CD4-positive, alpha-beta T cell treated with Interleukin-2 at 100 ng/mL for 4 hours (primary cell): ENCODE measurements at places on chromosomes 1 and 21.

GRCh38 chr1:95953015-95953414 lies 719.0 kb downstream of the RWDD3 start:
- no peak for DNase-seq

DNA sequence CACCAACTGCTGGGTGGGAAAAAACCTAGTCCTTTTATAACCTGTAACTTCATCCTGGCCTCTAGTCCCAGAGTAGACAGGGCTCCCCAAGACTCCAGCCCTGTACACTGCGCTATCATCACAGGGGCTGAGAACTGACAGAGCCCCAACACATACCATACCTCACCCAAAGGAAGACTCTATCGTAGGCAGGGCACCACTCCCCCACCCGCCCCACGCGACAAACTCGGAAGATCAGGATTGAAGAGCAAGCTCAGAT lies 15.8 kb downstream of the INPP5B start:
- peak; percentile 12 for DNase-seq

DNA sequence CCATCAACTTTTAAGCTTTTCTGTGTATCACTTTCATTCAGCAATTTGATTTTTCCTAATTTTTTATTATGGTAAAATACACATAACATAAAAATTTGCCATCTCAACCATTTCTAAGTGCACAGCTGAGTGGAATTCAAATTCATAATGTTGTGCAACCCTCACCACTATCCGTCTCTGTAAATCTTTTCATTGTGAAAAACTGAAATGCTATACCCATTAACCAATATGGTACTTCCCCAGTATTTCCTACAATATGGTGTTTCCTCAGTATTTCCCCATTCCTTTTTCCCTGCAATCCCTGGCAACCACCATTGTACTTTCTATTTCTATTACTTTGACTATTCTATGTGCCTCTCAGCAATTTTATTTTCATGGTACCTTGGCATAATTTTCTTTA lies 6.8 kb downstream of the STPG1 start:
- no peak for DNase-seq

DNA sequence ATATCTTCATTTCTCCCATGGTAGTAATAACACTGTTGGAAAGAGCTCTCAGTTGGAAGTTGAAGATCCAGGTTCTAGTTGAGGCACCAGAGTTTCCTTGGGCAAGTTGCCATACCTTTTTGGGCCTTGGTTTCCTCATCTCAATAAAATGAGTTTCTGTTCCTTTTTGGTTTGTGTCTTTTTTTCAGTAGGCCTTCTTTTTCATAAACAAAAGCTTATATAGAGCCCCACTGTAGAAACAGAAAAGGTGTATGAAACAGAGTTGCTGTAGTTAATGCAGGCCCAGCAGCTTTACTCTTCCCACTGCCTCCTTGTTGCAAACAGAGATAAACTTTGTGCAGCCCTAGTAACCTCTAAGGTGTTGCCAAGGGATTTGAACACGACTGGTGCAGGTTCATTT lies 41.7 kb downstream of the WNT4 start:
- DNase-seq: no peak

- DNase-seq: peak; percentile 41
Measured at GRCh38 chr1:23613191-23614031, 54.1 kb upstream of the ID3 start.

- no peak for DNase-seq
Measured at GRCh38 chr21:35099310-35099709, 50.2 kb upstream of the RUNX1 start.

DNA sequence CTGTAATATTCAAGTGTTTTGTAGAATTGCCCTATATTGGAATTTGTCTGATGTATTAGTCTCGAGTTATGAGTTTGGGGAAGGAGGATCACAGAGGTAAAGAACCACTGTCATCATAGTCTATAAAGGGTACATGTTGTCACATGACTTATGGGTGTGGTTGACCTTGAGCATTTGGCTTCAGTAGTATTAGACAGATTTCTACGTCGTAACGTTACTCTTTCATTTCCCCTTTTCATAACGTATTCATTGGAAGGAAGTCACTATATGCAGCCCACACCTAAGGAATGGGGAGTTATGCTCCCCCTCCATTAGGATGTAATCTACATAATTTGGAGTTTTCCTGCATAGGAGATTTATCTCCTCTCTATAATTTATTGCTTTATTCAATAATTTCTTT lies 110.1 kb upstream of the VAV3 start:
- no peak for DNase-seq

- no peak for DNase-seq
Measured at GRCh38 chr1:31572323-31573104, 3.8 kb upstream of the TINAGL1 start.

DNA sequence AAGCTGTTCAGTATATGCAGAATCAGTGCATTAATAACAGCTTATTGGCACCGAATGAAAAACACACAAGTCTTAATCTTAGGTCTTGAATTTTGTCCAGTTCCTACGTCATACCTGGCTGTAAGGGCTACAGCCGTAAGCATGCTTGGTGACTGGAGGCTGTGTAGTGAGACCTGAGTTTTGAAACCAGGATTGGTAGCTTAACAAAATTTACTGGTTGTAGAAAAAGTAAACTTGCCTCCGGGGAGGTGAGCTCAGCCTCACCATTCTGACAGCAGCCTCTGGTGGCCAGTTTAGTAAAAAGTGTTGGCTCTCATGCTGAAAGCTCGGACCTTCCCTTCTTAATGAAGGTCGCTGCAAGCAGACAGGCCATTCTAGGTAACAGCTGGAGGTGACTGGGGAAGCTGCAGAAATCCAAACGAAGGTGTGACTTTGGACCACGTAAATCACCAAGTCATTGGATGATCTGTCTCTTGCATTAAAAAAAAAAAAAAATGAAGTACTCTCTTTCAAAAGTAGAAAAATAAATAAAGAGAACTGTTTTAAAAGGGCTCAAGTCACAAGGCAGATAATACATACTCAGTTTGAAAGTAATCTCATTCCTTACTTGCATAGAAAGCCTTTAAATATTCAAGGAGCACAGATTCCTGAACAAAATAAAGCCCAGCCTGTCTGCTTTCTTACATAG lies 48.9 kb downstream of the HLCS start:
- DNase-seq: no peak

GRCh38 chr1:78760858-78761257 lies 111.2 kb downstream of the IFI44 start:
- no peak for DNase-seq

DNA sequence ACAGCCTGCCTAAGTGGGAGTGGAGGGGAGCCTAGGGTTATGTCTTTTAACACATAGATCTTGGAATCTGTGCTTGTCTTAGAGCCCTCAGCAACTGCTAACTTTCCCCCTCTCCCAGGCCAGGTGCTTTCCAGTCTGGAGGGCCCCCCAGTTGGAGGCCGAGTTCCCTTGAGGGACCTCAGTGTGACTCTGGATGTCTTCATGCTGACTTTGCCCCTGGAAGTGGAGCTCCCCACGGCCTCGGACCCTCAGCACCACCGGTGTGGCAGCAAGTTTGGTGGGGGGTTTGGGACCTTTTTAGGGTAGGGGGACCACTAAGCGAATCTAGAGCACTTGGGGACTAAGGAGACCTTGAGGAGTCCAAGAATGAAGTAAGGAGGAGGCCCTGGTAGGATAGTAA lies 22.9 kb downstream of the HYI start:
- no peak for DNase-seq

DNA sequence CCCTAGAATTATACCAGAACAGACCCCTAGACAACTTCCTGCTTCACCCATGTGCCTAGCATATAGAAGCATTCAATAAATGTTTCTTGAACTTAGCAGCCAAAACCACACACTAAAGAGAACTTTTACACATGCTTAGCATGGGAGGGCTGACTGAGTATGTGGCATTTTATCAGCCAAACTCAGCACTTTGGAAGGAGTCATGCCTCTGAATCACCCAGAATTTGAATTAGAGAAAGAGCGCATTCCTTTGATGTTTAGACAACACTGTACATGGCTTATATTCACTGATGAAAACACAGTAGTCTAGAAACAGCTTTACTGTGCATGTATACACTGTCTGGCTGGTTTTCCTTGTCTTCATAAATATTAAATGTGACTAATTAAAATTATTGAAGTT lies 26.1 kb downstream of the SPAG17 start:
- DNase-seq: no peak

GRCh38 chr1:164709541-164710278 lies 150.7 kb downstream of the PBX1 start:
- DNase-seq: no peak

DNA sequence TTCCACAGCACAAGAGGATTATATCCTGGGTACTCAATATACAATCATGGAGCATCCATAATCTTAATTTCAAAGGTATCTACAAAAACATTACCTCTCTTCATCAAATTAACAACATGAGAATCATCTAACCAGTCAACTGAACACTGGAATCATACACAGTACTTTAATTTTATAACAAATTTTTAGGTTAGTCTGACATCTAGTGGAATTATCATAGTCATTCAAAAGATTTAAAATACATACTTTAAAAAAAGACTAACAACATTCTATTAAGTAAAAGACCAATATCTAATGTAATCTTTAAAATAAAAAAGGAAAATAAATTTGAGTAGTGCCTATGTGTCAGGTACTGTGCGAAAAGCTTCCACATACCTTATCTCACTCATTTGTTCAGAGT lies 16.8 kb upstream of the SH3GLB1 start:
- DNase-seq: no peak

- peak; percentile 43 for DNase-seq
Measured at GRCh38 chr1:206686478-206687249, 2.0 kb downstream of the MAPKAPK2 start.

GRCh38 chr1:47853059-47853458 lies 144.1 kb downstream of the TRABD2B start:
- no peak for DNase-seq

DNA sequence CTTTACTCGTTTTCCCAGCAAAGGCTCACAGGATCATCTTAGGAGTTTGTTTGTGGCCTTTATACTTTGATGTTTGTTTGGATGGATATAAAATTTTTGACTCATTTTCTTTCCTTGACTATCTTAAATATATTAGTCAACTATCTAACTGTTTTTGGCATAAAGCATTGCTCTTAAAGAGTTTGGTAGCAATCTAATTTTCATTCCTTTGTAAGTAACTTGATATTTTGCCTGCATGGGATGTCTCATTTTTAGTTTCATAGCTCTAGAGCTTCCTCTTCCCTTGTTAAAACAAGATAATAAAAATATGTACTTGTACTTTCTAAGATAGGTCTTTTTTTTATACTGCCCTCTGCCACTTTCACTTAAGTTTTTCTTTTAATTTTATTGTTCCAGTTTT lies 161.9 kb downstream of the MAGI3 start:
- DNase-seq: no peak

GRCh38 chr1:8814865-8815264 lies 2.6 kb downstream of the RERE start:
- no peak for DNase-seq

GRCh38 chr1:156894001-156894400 lies 483 bp downstream of the PEAR1 start:
- DNase-seq: no peak

DNA sequence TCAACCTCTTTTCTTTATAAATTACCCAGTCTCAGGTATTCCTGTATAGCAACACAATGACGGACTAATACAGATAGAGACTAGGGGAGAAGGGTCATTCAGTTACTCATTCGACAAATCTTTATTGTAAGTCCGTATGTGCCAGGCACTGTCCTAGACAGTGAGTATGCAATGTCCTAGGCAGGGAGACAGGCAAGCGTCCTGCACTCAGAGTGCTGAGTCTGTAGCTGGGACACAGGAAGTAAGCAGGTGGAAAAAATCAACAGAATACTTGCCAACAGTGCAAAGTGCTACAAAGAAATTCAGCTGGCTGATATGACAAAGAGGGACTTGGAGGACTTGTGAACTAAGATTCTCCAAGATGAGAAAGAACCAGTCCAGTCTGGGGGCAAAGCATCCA lies 92.2 kb upstream of the ZBTB40 start:
- no peak for DNase-seq

- DNase-seq: no peak
Measured at GRCh38 chr1:18010945-18011344, 96.7 kb upstream of the IGSF21 start.

DNA sequence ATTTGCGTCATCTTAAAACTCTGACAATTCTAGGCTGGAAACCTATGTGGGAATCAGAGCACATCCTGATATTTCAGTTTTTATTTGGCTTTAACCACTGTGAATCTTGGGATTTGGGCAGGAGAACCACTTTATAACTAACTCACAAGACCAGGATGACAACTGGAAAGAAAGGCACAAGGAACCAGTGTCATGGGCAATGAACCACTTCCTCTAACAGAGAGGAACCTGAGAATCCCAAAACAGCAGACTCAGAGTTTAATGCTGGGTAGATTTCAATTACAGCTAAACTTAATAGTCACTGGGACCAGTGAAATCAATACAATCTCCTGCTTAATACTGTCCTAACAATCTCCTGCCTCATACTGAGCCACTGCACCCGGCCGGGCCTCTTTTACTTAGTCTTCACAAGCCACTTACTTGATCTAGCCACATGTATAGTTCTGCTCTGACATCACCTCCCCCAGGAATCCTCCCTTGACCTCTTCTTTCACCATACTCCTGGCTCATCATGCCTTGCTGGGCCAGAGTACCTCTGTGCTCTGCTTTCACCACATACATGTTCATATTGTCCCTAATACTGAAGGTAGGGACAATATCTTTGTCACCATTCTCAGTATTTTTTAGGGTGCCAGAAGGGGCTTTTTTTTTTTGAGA lies 20.2 kb upstream of the SLFNL1 start:
- DNase-seq: no peak

GRCh38 chr1:51301844-51302162 lies 28.6 kb downstream of the TTC39A start:
- no peak for DNase-seq

GRCh38 chr1:178574345-178574744 lies 61.4 kb downstream of the TEX35 start:
- no peak for DNase-seq

DNA sequence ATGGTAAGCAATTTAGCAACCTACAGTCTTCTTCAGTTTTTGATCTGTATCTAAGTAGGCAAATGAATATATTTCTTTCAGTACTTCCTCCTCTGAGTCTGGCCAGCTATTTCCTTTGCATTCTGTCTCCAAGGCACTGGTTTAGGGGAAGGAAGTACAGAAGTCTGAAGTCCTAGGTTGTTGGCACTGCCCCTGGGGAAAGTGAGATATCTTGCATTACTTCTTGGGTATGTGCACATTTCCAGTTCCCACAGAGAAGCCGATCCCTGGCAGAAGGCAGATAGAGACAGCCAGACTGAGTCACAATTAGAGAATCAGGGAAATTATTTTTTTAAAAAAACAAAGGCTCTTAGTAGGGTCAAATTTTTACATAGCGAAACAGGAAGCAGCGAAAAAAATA lies 98.8 kb downstream of the RASAL2 start:
- no peak for DNase-seq
